WTC11 (cell line): ENCODE measurements at places on chromosomes 1 and 21.
A peak's percentile ranks its signal among the peaks of the same experiment; 100 is the strongest.

DNA sequence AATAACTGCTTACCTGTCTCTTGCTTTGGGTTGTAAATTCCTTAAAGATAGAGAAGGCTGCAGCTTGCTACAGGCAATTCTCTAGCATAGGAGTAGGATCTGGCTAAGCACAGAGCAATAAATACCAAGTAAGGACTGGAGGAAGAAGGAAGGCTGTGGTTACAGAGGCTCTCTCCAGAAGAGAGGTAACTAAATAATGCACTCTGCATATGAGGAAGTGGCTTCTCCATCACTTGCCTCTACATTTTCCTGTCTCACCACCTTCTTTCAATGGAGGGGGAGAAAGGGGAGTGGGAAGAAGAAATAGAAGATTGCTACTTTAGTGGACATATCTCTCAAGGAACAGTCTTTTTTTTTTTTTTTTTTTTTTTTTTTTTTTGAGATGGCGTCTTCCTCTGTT, 60.9 kb upstream of the LAX1 start:
- no peak for DNase-seq

- DNase-seq: no peak
Observed at GRCh38 chr1:182995894-182996293, 27.3 kb upstream of the LAMC1 start.

GRCh38 chr1:50783286-50783685, 176.8 kb downstream of the FAF1 start:
- no peak for DNase-seq

- DNase-seq: no peak
Observed at GRCh38 chr1:156532374-156532773, 31.8 kb upstream of the MEF2D start.

DNA sequence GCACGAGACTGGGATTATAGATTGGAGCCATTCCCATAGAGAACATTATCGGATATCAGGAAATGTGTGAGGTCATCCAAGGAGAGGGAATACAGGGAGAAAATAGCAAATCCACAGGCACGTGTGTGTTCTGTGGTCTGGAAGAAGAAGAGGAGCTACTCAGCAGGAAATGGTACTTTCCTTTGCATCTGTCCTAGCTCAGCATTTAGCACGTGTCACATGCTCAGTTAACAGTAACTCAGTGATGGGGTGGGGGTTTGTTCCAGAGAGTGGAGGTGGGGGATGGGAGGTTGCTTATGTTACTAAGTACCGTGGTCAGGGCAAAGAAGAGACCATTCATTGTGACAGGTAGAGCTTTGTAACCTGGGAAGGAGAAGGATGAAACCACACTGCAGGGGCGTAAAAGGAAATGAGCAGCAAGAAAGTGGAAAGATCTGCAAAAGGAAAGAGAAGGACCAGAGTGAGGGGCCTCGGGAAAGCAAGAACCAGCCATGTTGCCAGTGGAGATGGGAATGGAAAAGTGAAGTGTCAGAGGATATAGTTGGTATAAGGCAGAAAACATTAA, 100.4 kb downstream of the ATP5PO start:
- no peak for DNase-seq

DNA sequence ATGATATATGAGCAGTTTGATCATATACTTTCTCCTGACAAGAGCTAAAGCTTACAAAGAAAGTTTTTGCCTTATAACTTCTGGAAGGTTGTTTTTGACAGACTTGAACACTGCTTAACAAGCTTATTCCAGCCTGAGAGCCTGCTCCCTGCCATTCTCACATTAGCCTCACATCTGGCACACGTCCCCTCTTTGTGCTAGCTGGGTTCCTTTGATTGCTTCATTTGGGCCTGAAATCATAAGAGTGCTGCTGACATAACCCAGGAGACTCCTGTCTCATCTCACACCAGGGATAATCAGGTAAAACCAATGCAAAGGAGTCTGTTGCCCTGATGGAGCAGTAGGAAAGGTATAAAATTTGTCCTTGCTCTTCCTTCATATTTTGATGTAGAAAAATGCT, 1411.7 kb upstream of the B3GALT2 start:
- DNase-seq: no peak

GRCh38 chr1:198656500-198656932, 17.7 kb downstream of the PTPRC start:
- no peak for DNase-seq

GRCh38 chr1:161330346-161330745, 16.2 kb downstream of the SDHC start:
- no peak for DNase-seq

GRCh38 chr1:206555473-206555935, 48.2 kb downstream of the RASSF5 start:
- no peak for DNase-seq

DNA sequence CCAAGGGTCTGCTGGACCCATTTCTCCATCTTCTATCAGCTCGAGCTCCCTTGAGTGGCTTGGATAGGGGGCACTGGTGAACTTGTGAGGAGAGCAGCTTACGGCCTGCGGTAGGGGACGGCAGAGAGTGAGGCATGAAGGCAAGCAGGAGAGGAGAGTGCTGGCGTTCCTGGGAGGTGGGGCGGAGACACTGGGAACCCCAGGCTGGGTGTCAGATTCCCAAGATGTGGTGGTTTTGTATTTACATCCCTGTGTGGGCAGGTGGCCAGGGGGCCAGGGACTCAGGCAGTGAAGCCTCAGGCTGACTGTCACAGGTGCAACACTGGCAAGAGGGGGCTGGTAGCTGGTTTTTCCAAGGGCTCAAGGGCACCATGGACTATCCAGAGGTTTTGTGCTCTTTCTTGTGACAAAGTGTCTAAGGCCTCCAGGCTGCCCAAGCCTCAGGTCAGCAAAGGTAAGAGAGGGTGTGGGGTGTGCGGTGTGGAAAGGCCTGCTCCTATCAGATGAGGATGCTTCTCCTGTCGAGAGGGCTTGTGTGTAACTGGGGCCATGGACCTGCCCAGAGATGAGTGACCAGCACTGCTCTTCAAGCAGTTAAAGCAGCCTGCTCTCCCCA, 45.1 kb upstream of the ROR1 start:
- peak; percentile 38 for DNase-seq

DNA sequence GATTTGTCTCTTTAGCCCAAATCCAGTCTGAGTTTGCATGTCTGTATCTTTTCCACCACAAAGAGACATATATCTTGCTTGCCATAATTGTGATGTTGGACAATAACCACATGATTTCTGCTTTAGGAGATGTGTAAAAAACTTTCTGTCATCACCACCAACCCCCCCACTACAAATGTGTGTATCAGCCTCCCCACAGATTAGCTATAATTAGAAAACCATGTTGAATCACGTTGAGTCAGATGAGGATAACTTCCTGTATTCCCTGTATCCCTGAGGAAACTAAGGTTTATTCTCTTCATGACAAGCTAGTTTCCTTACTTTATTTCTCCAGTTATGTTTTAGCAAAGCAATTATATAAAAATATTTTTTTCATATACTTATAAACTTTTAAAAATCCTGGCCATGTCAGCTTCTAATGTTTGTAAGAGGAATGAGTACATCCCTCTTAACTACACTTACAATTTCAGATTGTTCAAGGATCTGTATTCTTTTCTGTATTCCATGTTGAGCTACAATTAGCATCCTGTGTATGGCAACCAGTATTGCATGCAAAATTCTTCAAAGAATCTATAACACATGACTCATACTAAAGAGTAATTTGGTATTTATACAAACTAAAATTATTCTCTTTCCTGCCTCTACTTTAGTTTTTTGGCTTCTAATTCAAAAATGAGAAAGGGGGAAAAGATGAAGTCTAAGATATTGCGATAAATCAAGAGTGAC, 143.0 kb downstream of the FMN2 start:
- no peak for DNase-seq

DNA sequence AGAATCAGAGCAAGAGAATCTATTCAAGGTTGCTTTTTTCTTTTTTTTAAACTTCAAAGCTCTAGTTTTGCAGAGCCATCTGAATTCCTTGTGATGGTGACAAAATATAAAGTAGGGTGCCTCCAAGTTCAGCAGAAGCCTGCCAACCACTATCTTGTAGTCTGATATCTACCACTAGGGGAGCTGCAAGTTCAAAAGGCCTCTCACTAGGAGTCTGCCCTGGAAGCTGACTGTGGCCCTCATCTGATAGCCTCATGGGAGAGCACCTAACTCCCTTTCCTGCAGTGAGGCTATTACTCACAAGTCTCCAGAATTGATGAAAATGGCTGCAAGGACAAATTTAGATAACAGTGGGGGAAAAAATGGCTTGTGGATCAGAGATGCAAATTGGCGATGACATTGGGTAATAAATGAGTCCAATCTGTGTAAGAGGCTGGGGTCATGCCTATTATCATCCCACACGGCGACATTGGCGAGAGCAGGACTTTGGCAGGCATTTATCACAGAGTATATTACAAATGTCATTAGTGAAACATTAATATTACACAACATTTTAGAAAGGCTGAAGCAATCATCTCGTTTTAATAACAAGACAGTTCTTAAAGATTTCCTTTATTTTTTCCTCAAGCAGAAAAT, 10.7 kb upstream of the ZP4 start:
- peak; percentile 13 for DNase-seq

DNA sequence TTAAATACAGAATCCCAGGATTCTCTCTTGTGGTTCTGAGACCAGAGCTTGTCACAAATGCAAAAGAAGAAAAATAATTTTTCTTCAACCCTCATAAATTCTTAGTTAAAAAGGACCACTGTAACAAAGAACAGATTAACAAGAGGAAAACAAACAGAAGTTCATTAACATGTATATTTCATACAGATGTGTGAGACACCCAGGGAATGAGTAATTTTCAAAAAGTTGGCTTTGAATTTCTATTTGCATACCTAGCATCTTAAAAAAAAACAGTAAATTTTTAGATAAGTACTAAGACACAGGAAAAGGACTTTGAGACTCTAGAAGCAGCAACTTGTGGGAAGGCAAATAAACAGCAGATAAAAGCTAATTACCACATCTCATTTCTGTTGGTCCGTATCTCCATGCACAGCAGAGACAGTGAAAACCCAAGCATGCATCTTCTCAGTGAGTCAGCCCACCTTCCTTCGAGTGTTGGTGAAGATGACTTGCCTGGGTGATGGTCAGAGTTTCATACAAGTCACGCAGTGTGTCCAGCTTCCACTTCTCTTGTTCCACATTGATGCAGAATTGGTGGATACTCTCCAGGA, 399.9 kb upstream of the ADAMTS5 start:
- no peak for DNase-seq

GRCh38 chr1:35264871-35265270, 3.6 kb upstream of the ZMYM4 start:
- no peak for DNase-seq
